ENCODE measurements at places on chromosomes 1 and 21. TPM values are rescaled to one million over a fixed set of nuclear protein-coding genes. Genes with fewer than 3 reads are reported as not detected.
A peak's percentile ranks its signal among the peaks of the same experiment; 100 is the strongest.

TMEM82 gene
- total RNA-seq = not detected

- no peak overlapping the region for H3K4me3 ChIP-seq
- no peak overlapping the region for H3K27ac ChIP-seq
- H3K27me3 ChIP-seq = peaks cover 10% of the 10 kb centered on the region
- H3K4me1 ChIP-seq = peaks cover 16% of the 10 kb centered on the region
- no peak for DNase-seq
Measured at GRCh38 chr1:27572679-27573426, 31.1 kb downstream of the AHDC1 start.

DNA sequence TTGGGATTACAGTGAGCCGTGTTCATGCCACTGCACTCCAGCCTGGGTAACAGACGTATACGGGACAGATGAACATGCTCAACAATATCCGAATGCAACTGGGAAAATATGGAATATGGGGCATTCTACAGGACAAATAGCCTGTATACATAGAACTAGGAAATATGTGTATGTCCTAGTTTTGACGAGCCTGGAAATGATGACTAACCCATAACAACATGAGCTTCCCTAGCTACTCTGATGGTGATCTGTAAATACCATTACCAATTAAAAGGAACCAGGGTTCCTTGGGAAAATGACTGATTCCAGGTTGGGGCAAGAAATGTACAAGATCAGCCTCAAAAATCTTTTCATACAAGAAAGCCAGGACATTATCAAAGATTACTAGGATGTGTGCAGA lies 42.8 kb upstream of the ARTN start:
- H3K4me3 ChIP-seq = no peak overlapping the region
- peaks cover 4% of the 10 kb centered on the region for H3K4me1 ChIP-seq
- peaks cover 7% of the 10 kb centered on the region for H3K36me3 ChIP-seq
- no peaks in the 10 kb centered on the region for H3K27me3 ChIP-seq
- no peak for DNase-seq

- no peaks in the 10 kb centered on the region for H3K36me3 ChIP-seq
- no peak for DNase-seq
- H3K27ac ChIP-seq = no peak overlapping the region
Measured at GRCh38 chr1:27958513-27958912, 1.3 kb upstream of the XKR8 start.

SYCP1 gene
- total RNA-seq = not detected

DNA sequence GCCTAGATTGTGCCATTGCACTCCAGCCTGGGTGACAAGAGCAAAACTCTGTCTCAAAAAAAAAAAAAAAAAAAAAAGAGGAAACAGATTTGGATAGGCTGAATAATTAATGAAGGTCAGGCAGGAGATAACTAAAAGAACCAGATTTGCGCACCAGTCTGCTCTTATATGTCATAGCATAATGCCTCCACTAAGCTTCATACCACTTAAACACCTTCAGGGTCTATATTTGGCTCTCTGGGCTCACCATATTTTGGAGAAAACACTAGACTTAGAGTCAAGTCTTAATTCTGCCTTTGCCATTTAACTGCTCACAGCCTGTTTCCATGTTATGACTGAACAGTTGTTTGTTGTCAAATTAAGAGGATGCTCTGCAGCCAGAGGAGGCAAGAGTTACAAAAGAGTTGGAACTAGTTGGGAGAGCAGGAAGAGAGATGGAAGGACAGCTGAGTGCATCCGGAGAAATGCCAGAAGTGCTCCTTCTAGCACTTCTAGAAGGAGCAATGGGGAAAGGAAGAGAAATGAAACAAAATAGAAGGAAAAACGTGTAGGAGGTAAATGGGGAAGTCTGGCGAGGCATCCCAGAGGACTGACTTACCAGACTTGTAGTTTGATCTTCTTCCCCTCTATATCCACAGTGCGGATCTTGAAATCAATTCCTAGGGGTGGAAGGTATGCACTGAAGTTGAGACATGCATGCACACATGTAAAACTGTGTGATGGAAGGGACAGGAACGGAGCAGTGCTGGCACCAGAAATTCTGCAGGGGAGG lies 1.8 kb downstream of the RAB13 start:
- no peaks in the 10 kb centered on the region for H3K27me3 ChIP-seq
- no peak overlapping the region for H3K4me3 ChIP-seq
- peaks cover 33% of the 10 kb centered on the region for H3K4me1 ChIP-seq
- no peaks in the 10 kb centered on the region for H3K36me3 ChIP-seq

SLAMF7 gene
- 137 TPM for total RNA-seq

AXDND1 gene
- 0.64 TPM for total RNA-seq

DNA sequence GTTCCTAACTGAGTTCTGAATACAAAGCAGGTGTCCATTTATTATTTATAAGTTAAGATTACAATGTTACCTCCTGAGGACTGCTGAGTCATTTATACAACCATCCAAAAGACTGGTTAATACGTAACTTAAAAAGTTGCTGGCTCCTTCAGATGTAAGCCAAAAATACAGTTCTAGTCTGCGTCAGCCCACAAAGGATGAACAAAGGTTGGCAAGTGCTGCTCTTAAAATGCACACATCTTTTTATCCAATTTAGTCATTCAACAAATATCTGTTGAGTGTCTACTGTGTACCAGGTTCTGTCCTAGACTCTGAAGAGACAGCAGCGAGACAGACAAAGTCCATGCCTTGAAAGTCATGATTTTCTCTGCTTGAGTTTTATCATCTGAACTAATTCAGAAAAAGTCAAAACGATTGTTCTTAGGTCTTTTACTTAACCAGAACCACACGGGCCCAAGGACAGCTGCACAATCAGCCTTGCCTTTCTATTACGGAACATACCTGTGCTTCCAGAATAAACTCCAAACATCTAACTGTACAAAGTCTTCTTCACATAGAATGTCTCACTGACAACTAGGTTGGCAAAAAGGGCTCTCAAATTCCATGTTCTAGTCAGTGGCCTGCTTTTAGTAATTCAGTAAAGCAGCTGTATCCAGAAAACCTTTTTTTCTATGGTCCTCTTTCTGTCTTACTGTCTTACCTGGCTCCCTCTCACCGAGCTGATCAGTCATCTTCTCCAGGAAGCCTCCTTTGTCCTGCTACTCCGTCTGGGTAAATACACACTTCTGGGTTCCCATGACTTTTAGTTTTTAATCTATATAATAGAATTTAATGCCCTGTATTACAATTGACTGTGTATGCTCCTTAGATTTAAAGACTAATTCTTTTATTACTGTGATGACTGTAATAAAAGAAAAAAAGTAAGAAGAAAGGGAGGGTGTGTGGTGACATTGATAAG lies 15.5 kb upstream of the CNN3 start:
- H3K27me3 ChIP-seq = peaks cover 15% of the 10 kb centered on the region
- H3K36me3 ChIP-seq = peaks cover 3% of the 10 kb centered on the region
- no peak overlapping the region for H3K4me3 ChIP-seq
- DNase-seq = no peak
- H3K4me1 ChIP-seq = no peaks in the 10 kb centered on the region

DNA sequence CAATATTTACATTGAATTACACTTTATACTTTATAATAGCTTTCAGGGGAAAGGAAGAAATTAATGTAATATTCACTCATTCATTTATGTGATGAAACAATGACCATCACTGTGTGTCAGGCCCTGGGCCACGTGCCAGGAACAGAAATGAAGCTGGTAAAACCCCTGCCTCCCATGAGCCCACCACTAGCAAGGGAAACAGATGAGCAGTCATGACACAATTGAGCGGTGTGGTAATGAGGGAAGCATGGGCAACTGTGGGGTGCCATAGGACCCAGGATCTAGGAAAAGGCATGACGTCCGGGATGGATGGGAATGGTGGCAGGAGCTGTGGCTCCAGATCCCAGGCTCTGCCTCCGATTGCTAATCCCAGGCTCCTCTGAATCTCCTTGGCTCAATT lies 17.0 kb upstream of the SLC5A9 start:
- no peaks in the 10 kb centered on the region for H3K4me1 ChIP-seq
- H3K4me3 ChIP-seq = no peak overlapping the region
- DNase-seq = no peak
- no peak overlapping the region for H3K27ac ChIP-seq
- no peaks in the 10 kb centered on the region for H3K36me3 ChIP-seq
- no peaks in the 10 kb centered on the region for H3K27me3 ChIP-seq

- H3K27ac ChIP-seq = no peak overlapping the region
- no peaks in the 10 kb centered on the region for H3K4me1 ChIP-seq
- no peak overlapping the region for H3K4me3 ChIP-seq
- H3K27me3 ChIP-seq = no peaks in the 10 kb centered on the region
- no peak for DNase-seq
Measured at GRCh38 chr1:71788113-71788512, 494.2 kb downstream of the NEGR1 start.

DNA sequence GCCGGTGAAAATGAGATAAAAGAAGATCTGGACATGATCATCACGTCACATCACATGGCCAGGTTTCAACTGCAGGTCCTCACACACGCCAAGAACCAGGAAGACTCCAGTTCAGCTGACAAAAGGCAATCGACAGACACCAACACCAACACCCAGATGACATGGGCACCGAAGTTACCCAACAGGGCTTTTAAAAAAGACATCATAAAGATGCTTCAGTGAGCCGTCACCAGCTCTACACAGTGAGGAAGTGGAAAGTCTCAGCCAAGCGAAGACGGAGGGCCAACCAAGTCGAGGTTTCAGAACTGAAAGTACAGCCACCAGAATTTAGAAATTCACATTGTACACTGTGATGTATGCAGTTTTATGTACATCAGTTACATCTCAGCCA lies 154.3 kb upstream of the COL6A1 start:
- peaks cover 2% of the 10 kb centered on the region for H3K27me3 ChIP-seq
- peak overlapping the region; percentile 49 for H3K4me3 ChIP-seq
- no peaks in the 10 kb centered on the region for H3K36me3 ChIP-seq
- peaks cover 9% of the 10 kb centered on the region for H3K4me1 ChIP-seq
- DNase-seq = no peak

GRCh38 chr1:31579374-31579773 lies 3.1 kb downstream of the TINAGL1 start:
- H3K4me1 ChIP-seq = no peaks in the 10 kb centered on the region
- DNase-seq = no peak
- H3K27me3 ChIP-seq = peaks cover 8% of the 10 kb centered on the region
- H3K4me3 ChIP-seq = no peak overlapping the region
- no peaks in the 10 kb centered on the region for H3K36me3 ChIP-seq

- H3K27me3 ChIP-seq = peaks cover 5% of the 10 kb centered on the region
- H3K27ac ChIP-seq = no peak overlapping the region
- no peak for DNase-seq
- no peak overlapping the region for H3K4me3 ChIP-seq
Measured at GRCh38 chr1:234647245-234647644, 37.3 kb upstream of the IRF2BP2 start.

DNA sequence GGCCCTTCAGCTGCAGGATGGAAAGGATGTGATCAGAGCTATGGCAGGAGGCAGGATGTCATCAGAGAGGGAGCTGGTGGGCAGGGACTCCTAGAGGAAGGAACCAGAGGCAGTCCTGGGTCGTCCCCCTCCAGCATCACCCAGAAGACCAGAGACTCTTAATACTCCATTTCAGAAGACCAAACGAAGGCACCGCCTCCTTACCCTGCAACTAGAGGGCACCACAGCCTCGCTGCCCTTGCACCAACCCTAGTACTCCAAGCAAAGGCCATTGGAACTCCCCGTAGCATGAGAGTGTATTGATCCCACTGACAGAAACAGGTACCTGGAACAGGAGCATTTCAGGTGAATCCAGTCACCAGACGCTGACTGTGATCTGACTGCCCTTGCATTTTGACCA lies 598.1 kb downstream of the NPHP4 start:
- H3K27ac ChIP-seq = peak overlapping the region; percentile 49
- DNase-seq = no peak
- H3K4me3 ChIP-seq = no peak overlapping the region
